ENCODE measurements at places on chromosomes 1 and 21. TPM values are rescaled to one million over a fixed set of nuclear protein-coding genes. Genes with fewer than 3 reads are reported as not detected.

DNA sequence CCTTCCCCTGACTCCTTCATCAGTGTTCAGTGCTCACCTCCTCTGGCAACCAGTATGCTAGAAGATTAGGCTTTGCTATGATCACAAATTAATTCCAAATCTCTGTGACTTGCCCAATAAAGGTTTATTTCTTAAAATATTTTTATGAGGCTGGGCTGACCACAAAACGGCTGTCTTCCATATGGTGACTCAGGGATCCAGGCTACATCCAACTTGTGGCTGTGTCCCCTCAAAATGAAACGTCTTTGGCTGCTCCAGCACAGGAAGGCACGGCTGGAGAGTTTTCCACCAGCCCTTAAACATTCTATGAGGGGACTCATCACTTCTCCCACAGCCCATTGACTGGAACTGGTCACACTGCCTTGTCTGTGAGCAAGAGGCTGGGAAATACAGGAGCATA lies 131.5 kb downstream of the HUNK start:
- no peak for DNase-seq
- H3K27ac ChIP-seq = no peak overlapping the region
- no peaks in the 10 kb centered on the region for H3K4me1 ChIP-seq
- no peaks in the 10 kb centered on the region for H3K27me3 ChIP-seq
- H3K36me3 ChIP-seq = no peaks in the 10 kb centered on the region
- no peak overlapping the region for H3K4me3 ChIP-seq

DNA sequence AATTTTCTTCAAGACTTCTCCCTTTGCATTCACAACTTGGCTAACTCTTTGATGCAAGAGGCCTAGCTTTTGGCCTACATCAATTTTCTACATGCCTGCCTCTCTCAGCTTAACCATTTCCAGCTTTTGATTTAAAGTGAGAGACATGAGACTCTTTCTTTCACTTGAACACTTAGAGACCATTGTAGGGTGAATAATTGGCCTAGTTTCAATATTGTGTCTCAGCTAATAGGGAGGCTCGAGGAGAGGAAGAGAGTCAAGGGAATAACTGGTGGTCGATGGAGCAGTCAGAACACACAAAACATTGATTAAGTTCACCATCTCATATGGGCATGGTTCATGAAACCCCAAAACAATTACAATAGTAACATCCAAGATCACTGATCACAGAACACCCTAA lies 225.5 kb downstream of the TPR start:
- no peak overlapping the region for H3K27ac ChIP-seq
- H3K4me1 ChIP-seq = peaks cover 3% of the 10 kb centered on the region
- H3K4me3 ChIP-seq = no peak overlapping the region
- no peaks in the 10 kb centered on the region for H3K27me3 ChIP-seq

DNA sequence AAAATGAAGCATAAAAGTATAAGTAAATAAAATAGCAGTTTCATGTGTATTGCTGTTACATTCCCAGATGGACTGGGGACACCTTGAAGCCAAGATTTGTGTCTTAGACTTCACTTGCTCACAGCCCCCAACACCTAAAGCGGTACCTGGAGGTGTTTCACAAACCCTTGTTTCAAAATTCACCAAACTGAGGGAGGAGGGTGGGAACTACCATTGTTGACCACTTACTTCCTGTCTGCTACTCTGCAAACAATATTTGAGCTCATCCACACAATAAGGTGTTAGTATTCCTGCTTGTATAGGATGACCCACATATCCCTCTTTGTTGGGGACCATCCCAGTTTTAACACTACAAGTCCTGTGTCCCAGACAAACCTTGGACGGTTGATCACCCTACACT lies 115.9 kb upstream of the SYT6 start:
- no peaks in the 10 kb centered on the region for H3K27me3 ChIP-seq
- H3K4me1 ChIP-seq = no peaks in the 10 kb centered on the region
- no peak overlapping the region for H3K27ac ChIP-seq
- H3K4me3 ChIP-seq = no peak overlapping the region

Gene KCNC4
- 6.5 TPM for total RNA-seq

Gene FMO5
- 14.1 TPM for total RNA-seq

DNA sequence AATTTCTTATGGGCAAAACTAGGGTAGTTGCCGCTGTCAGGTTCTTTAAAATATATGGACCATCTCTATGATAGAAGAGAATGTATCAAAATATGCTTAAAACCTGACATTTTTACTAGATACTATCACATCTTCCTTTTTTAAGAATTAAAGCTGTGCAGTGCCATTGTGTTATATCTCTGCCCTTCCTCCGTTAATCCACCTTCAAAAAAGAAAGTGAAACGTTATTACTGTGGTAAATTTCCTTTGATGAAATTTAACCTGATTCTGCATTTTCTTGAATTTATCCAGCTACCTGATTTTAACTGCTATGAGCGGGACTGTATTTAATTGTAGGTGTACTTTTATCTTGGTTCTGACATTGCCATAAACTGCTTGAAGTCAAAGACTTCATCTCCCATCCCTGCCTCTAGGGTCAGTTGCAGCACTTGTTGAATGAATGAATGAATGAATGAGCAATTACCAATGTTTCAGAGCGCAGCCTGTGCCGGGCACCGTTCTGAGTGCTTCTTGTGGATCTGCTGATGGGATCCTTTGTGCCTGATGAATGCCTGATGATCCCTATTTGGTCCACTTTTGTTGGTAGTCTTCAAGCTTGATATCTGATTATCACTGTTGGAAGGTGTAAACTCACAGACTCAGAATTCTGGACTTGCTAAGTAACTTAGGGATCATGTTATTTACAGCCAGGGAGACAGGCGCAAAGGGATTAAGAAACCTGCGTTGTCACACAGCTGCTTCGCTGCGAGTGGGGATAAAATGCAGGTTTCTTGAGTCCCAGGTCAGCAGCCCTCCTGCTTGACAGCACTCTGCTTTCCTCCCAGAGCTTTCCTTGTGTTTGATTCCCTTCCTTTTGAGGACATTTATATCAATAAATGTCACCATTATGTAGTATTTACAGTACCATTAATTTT lies 30.1 kb downstream of the SMYD2 start:
- no peak overlapping the region for H3K27ac ChIP-seq
- peak; percentile 46 for DNase-seq
- H3K4me1 ChIP-seq = no peaks in the 10 kb centered on the region

DNA sequence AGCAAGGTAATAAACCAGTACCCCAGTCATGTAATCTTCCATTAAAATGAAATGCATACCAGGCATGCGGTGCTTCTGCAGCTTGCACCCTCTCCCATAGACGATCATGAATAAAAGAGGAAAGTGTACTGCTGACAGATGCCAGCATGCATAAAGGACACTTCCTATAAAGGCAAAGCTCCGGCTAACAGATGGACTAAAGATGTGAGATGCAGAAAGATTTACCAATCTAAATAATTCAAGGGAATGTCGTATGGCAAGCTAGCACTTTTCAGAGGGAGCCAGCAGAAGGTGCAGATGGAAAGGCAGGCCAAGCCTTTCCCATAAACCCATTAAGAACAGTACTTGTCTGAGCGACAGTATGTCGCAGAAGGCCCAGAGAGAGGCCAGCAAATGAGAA lies 542.0 kb downstream of the NUF2 start:
- no peaks in the 10 kb centered on the region for H3K36me3 ChIP-seq
- no peaks in the 10 kb centered on the region for H3K27me3 ChIP-seq
- DNase-seq = no peak
- H3K4me1 ChIP-seq = no peaks in the 10 kb centered on the region
- no peak overlapping the region for H3K27ac ChIP-seq

DNA sequence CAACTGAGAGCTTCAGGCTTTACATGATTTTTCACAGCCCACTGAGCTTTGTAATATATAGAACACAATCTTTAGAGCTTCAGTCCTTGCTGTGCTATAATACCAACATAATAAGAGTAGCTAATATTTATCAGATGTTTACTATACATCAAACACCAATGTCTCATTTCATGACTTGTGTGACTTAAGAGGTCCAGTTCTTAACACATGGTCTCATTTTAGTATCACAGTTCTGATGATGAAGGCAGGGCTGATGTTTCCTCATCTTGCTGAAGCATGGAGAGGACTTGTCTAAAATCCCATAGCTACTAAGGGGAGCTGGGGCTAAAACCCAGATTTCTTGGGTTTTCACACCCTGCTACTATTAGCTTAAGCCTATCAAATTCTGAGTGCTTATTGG lies 5.5 kb downstream of the MTR start:
- no peak for DNase-seq
- no peak overlapping the region for H3K4me3 ChIP-seq
- no peaks in the 10 kb centered on the region for H3K36me3 ChIP-seq
- H3K27me3 ChIP-seq = no peaks in the 10 kb centered on the region
- no peaks in the 10 kb centered on the region for H3K4me1 ChIP-seq

GRCh38 chr1:82266351-82266750 lies 465.6 kb downstream of the ADGRL2 start:
- H3K4me3 ChIP-seq = no peak overlapping the region
- peaks cover 46% of the 10 kb centered on the region for H3K27me3 ChIP-seq
- DNase-seq = no peak
- no peaks in the 10 kb centered on the region for H3K4me1 ChIP-seq

- H3K27me3 ChIP-seq = no peaks in the 10 kb centered on the region
- no peak overlapping the region for H3K27ac ChIP-seq
- H3K36me3 ChIP-seq = peaks cover 11% of the 10 kb centered on the region
- H3K4me3 ChIP-seq = no peak overlapping the region
- no peak for DNase-seq
Measured at GRCh38 chr1:7760245-7760644, 10.9 kb upstream of the VAMP3 start.

DNA sequence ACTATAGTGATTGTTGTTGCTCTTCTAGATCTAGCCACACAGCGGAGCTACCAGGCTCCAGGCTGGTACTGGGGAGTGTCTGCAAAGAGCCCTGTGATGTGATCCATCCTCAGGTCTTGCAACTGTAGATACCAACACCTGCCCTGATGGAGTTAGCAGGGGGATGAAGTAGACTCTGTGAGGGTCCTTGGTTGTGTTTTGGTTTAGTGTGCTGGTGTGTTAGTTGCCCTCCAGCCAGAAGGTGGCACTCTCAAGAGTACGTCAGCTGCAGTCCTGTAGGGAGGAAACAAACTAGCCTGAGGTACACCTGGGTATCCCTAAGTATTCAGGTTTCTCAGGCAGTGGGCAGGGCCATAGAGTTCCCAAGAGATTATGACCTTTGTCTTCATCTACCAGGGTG lies 81.2 kb upstream of the TMPRSS2 start:
- no peaks in the 10 kb centered on the region for H3K36me3 ChIP-seq
- no peak for DNase-seq
- no peaks in the 10 kb centered on the region for H3K27me3 ChIP-seq
- H3K4me3 ChIP-seq = no peak overlapping the region
- H3K27ac ChIP-seq = no peak overlapping the region

Gene KIAA0040
- total RNA-seq = 9.2 TPM

GRCh38 chr1:33161061-33161681 lies 20.7 kb downstream of the TRIM62 start:
- H3K4me3 ChIP-seq = no peak overlapping the region
- peak overlapping the region; percentile 87 for H3K27ac ChIP-seq
- no peaks in the 10 kb centered on the region for H3K4me1 ChIP-seq
- H3K36me3 ChIP-seq = no peaks in the 10 kb centered on the region
- DNase-seq = no peak

- H3K4me1 ChIP-seq = no peaks in the 10 kb centered on the region
- H3K4me3 ChIP-seq = no peak overlapping the region
- DNase-seq = no peak
- H3K27ac ChIP-seq = peak overlapping the region; percentile 70
Measured at GRCh38 chr1:12034381-12034801, 15.1 kb downstream of the MIIP start.

GRCh38 chr1:214004795-214005194 lies 17.0 kb downstream of the PROX1 start:
- no peak for DNase-seq
- H3K4me1 ChIP-seq = no peaks in the 10 kb centered on the region
- H3K27ac ChIP-seq = no peak overlapping the region
- no peak overlapping the region for H3K4me3 ChIP-seq

Gene PRKAA2
- 4.4 TPM for total RNA-seq

Gene GNAT2
- not detected for total RNA-seq

Measured in endodermal cell (in vitro differentiated cells).